T follicular helper cell (primary cell): ENCODE measurements at places on chromosomes 11 and 22.

- DNase-seq = no peak
Observed at GRCh38 chr11:131886201-131886600, 515.8 kb downstream of the NTM start.

DNA sequence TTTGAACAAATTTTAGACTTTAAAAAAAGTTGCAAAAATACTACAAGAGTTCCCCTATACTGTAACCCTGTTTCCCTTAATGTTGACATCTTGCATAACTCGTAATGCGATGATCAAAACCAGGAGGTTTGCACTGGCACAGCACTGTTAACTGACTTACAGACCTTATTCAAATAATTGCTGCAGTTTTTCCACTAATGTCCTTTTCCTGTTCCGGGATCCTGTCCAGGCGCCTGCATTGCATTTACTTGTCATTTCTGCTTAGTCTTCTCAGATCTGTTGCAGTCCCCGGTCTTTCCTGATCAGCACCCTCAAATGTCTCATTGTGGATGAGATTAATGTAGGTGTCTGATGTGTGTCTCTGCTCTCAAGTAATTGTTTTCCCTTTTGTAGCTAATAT, 32.0 kb downstream of the APLP2 start:
- no peak for DNase-seq

DNA sequence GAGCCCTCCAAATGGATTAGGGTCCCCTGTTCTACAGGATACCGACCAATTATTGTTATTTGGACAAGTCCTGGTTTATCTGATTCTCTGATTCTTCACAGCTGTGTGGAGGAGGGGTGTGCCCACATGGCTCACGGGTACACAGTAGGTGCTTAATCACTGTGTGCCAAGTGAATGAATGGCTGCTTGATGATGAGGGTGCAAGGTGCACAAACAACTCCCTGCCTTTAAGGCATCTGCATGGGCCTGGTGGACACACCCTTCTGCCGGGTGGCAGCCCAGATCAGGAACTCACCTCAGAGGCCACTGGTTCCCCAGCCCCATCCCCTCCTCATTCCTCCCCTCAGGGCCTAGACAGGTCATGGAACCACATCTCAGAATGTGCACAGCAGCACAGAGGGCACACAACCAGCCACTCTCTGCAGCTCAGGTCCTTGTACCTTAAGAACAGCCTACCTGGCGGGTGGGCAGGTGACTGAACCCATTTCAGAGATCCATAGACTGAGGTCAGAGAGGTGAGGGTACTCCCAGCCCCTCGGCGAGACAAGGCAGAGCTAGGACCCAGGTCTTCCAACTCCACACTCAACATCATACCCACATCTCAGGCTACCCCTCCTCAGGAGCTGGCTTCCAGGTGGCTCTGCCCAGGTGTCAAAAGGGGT, 50.3 kb downstream of the SHANK2 start:
- DNase-seq = no peak

- DNase-seq = no peak
Observed at GRCh38 chr22:31262312-31263133, 29.8 kb downstream of the PIK3IP1 start.

DNA sequence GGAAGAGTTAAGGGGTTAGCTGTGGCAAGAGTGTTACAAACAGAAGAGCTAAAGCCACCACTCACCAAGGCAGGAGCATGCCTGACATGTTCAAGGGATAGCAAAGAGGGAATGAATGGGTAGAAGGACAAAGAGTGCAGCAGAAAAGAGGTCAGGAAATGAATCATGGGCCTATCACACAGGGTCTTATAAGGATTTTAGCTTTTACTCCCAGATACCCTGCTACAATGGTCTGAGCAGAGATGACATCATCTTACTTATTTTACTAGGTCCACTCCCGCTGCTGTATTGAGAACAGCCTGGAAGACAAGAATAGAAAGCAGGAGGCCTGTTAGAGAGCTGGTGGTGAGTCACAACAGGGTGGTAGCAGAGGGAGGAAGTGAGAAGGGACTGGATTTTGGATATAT, 9.8 kb downstream of the TRAF6 start:
- no peak for DNase-seq

- DNase-seq = no peak
Observed at GRCh38 chr11:70860888-70861287, 391.5 kb downstream of the SHANK2 start.

DNA sequence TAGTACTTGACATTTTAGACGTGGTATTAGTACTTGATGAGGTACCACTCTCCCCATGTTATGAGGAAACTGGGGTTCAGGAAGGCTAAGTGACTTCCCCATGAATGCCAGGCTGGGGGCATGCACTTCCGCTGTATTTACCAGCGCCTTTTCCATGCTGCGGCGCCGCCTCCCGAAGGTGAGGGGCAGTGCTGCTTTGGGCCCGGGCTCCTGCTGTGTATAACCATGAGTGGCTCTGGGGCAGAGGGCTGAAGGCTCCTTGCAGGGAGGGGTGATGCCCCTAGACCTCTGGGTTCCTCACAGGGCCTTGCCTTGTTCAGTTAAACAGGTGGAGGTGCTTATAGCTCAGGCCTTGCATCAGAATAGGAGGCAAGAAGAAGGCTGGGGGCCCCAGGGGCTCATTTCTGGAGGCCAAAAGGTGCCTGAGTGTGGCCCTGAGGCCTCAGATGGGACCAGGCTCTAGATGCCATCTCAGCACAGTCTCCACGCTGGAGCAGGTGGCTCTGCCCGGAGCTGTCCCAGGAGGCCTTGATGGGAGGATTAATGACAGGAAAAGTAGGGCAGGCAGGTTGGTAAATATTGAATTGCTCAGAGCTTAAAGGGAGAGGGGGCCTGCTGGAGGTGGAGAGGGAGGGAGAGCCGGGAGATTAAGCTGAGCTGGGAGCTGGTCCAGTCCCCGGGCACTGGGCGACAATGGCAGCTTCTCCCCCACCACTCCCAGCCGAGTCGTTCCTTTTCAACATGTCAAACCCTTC, 129.6 kb downstream of the CEP164 start:
- no peak for DNase-seq

- no peak for DNase-seq
Observed at GRCh38 chr11:11857769-11858168, 16.0 kb downstream of the USP47 start.

- no peak for DNase-seq
Observed at GRCh38 chr22:19176732-19177131, 1.8 kb downstream of the SLC25A1 start.

DNA sequence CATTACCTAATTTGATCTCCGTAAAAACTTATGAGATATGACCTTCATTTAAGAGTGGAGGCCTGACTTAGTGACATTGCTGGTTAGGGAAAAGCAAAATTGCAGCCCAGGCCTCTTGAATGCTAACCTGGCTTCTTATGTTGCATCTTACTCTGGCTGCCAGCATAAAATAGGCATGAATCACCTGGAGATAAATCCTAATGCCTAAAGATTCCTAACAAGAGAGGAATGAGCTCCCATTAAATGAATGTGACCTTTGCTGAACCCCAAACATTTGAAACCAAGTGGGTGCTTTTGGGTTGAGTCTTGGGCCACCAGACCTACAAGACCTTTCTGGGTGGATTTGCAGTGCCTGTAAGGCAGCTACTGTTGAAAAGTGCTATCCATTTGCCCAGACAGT, 1145.6 kb upstream of the TENM4 start:
- no peak for DNase-seq

DNA sequence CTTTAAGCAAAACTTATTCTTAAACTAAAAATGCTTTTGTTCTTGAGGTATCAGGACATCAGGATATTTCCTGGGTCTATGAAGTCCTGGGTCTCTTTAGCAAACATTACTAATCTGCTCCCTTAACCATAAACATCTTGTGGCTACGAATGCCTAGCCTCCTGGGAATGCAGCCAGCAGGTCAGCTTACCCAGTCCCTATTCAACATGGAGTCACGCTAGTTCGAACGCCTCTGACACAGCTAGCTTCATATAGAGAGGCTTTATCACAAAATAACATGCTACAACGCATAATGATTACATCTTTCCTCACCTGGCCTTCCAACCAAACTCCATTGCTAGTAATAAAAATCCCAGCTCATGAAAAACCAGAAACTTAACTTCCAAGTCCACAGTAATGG, 17.5 kb upstream of the FIBIN start:
- DNase-seq = no peak

DNA sequence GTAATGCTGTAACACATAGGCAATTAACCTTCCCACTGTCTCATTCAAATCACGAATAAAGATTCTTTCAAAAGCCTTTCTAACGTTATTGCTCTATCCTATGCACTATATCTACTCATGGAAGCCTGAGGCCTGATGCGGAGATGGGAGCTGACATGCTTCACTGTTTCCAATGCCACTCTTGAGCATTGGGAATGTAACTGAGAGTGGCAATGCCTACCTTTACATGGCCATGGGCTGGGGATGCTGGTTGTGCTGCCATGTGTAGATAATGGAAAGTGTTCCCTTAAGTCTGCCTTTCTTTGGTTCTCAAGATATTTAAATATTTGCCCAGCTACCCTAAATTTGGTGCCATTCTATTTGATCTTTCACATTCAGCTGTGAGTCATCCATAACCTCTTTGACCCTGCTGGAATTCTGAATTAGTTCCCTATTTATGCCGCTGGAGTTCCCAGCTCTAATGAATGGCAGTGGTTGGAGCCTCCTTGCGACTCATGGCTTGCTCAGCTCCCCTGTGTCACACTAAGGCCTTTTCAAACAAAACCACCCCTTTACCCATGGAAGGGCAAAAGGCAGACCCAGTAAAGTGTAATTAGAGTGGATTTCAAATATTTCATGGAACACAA, 21.4 kb upstream of the DKK3 start:
- DNase-seq = no peak

DNA sequence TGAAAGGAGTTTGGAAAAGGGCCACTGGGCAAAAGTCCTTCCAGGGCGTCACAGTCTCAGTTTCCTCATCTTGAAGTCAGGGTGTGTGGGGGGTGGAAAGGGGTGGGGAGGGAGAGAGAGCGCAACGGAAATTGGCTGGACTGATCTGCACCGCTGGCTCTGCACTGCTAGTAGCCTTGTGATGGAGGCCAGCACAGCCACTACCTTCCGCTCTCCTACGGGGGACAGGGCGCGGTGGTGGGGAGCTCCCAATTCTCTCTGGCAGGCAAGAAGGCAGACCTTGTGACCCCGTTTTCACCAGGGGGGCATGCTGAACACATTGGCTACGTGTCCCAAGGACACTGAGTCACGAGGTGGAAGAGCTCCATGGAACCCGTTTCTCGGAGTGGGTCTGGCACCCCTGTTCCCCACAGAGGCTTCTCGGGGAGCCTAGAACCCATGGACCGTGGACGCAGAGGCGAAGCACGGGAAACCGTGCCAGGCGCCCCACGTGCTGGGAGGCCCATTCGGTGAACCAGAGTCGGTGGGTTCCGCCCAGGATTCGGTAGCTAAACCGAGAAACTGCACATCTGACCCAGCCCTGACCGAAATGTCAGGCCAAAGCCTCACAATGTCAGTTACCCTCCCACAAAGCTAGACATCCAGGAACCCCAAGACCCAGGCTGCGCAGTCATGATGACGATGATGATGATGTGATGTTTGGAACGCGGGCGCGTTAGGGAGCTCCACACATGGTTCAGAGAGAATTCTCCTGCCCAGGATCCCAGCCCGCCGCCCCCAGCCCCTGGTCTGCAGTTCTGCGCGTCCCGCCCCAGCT, 28.3 kb upstream of the WNT11 start:
- no peak for DNase-seq

DNA sequence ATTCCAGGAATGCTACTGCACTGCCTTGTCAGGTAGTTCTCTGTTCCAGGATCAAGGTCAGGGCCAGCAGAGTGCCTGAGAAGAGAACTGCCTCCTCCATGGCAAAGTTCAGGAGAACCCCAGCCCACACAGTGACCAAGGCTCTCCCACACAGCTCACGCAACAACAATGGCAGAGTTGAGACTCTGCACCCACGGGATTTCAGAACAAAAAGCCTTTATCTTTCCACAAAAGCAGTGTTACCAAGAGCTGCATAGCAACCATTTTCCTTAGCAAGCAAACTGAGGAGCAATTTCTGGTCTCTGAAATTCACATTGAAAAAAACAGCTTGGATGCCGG, 11.1 kb downstream of the PLAAT3 start:
- no peak for DNase-seq

- no peak for DNase-seq
Observed at GRCh38 chr11:20056109-20056949, 103.9 kb downstream of the DBX1 start.

GRCh38 chr11:45889555-45889954, 4.1 kb downstream of the MAPK8IP1 start:
- DNase-seq = no peak

- DNase-seq = no peak
Observed at GRCh38 chr11:9493492-9493891, 32.7 kb downstream of the ZNF143 start.

GRCh38 chr11:116310226-116310625, 462.6 kb downstream of the BUD13 start:
- DNase-seq = no peak

GRCh38 chr22:44620129-44620840, 81.7 kb upstream of the PRR5 start:
- DNase-seq = peak; percentile 79

DNA sequence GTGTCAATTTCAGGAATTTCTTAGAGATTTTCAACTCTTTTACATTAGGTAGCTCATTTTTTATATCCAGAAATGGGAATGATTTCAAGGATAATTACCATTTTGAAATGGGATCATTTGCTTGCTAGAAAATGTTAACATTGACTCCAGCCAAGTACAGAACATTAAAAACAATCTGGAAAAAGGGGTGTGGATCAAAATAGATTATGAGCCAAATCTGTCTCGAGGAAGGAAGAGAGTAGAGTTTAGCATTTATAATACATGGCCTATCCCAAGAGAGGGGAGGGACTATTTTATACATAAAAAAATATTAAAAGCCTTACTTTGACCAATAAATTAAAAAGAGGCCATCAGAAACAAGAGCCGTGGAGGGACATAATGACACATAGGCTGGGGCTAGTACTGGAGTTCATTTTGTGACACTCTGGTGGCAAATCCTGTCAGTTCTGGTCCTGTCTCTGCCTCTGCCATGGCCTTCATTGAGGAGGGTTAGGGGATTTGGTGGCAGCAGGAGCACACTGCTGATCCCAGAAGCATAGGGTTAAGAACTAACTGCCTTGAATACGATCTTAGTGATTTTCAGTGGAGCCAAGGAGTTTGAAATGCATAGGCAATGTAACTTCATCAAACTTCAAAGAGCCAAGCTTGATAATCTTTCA, 20.4 kb downstream of the PPP6R3 start:
- no peak for DNase-seq

- no peak for DNase-seq
Observed at GRCh38 chr11:118312328-118312727, 7.8 kb downstream of the CD3E start.
